Activated CD8-positive, alpha-beta T cell treated with anti-CD3 and anti-CD28 coated beads for 36 hours (primary cell): ENCODE measurements at places on chromosomes 3 and 15. TPM values are rescaled to one million over a fixed set of nuclear protein-coding genes. Genes with fewer than 3 reads are reported as not detected.

Gene GCSAM
- total RNA-seq, result 12.9 TPM

Gene ZNF717
- total RNA-seq, result 15.2 TPM

DNA sequence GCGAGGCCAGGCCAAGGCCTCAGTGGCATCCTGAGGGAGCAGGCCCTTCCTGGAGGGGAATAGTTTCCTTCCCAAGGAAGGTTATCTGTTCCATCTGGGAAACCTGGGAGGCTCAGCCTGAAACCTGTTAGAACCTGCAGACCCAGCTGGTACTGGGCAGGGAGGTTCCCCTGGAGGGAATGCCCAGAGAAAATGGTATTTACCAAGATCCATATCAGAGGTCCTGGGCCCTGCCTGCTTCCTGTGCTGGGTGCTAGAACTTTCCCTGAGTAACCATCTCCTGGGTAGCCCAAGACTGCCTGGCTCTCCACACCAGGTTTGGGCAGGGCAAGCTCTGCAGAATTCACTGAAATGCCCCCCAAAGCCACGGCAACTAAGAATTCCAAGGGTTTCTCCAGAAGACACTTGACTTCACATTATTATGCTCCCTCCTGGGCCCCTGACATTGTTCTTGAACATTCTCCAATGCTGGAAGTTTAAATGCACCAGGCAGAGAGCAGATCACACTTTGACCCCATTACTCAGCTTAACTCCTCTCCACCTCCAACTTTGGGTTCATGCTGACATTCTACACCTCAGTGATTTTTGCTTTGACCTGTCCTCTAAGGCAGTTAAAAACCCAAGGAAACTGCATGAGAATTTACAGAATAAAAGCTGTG, 2.0 kb downstream of the CA12 start:
- H3K36me3 ChIP-seq, result no peaks in the 10 kb centered on the region
- DNase-seq, result no peak
- H3K27ac ChIP-seq, result no peak overlapping the region
- peaks cover 32% of the 10 kb centered on the region for H3K4me1 ChIP-seq

DNA sequence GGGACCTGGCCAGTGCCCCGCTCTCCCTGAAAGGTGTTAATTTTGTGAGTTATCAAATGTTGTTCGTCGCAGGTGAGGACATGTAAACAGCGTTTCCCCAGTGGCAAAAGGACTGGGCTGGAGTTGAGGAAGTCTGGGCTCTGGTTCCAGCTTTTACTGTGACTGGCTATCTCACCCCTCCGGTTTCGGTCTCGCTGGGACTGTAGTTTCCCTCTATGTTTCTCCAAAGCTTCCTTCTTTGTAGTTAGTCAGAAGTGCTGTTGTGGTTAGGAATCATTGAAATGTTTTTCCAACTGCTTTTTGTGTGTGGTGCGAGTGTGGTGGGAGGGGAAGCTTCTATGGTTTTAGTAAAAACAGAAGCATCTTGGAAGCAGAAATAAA, 990 bp upstream of the CLDN1 start:
- DNase-seq, result no peak
- peaks cover 38% of the 10 kb centered on the region for H3K27me3 ChIP-seq
- H3K4me3 ChIP-seq, result peak overlapping the region; percentile 49

GRCh38 chr15:82663186-82663600, 16.0 kb upstream of the CPEB1 start:
- no peaks in the 10 kb centered on the region for H3K4me1 ChIP-seq
- no peaks in the 10 kb centered on the region for H3K36me3 ChIP-seq
- no peak overlapping the region for H3K4me3 ChIP-seq
- H3K27me3 ChIP-seq, result peaks cover 9% of the 10 kb centered on the region
- DNase-seq, result peak; percentile 70
- H3K27ac ChIP-seq, result no peak overlapping the region

GRCh38 chr3:183233966-183234365, 19.1 kb upstream of the B3GNT5 start:
- H3K36me3 ChIP-seq, result no peaks in the 10 kb centered on the region
- no peak overlapping the region for H3K4me3 ChIP-seq
- DNase-seq, result no peak
- H3K27ac ChIP-seq, result no peak overlapping the region
- no peaks in the 10 kb centered on the region for H3K27me3 ChIP-seq

DNA sequence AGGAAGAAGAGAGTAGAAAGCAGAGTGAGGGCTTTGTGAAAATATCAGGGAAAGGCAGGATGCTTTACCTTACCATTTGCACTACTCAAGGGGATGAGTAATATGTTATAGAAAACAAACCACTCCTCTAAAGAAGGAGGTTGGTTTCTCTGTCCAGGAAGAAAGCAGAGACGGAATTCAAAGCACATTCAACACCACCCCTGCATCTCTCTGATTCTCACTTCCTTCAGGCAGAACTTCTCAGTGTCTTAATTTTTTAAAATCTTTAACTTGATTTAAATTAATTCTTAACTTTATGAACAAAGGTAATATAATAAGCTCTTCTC, 82.4 kb downstream of the NR2F2 start:
- H3K4me1 ChIP-seq, result peaks cover 2% of the 10 kb centered on the region
- no peak overlapping the region for H3K27ac ChIP-seq
- DNase-seq, result no peak
- peaks cover 77% of the 10 kb centered on the region for H3K27me3 ChIP-seq
- H3K4me3 ChIP-seq, result no peak overlapping the region

DNA sequence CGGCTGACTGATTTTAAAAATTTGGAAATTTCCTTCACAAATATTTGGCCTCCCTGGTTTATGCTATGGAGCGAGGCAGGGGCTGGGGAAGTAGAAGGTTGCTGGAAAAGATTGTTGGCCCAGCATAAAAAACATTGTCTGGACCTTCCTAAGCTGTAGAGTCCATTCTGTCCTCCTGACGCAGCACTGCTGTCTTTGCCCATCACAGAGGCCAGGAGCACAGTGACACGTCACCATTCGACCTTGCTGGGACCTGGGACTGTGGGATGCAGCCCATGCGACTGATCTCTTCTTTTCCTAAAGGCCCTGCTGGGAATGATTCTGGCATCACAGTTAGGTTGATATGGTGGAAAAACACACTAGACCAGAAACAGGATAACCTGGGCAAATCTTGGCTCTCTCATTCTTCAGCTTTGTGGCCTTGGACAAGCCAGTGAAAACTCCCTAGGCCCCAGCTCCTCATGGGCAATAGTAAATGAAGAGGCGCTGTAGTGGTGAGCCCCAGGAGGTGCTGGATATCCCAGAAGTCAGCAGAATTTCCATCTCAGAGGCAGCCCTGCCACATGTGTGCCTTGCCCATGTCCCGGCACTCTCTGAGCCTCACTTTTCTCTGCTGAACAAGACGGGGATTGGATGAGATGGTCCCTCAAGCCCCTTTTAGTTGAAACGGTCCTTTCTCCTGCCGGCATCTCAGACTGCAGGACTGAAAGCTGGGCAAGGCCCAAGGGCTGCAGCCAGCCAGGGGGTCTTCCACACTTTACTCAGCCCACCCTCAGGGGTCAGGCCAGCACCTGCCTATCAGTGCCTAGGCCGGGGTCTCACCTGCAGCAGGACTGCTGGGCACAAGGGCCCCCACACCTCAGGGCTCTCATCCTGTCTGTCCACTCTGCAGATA, 69.6 kb downstream of the SENP2 start:
- no peak for DNase-seq
- H3K36me3 ChIP-seq, result no peaks in the 10 kb centered on the region
- no peak overlapping the region for H3K27ac ChIP-seq

GRCh38 chr15:41417418-41418195, 712 bp downstream of the RTF1 start:
- H3K4me1 ChIP-seq, result peaks cover 30% of the 10 kb centered on the region
- peak; percentile 40 for DNase-seq
- H3K27me3 ChIP-seq, result no peaks in the 10 kb centered on the region

DNA sequence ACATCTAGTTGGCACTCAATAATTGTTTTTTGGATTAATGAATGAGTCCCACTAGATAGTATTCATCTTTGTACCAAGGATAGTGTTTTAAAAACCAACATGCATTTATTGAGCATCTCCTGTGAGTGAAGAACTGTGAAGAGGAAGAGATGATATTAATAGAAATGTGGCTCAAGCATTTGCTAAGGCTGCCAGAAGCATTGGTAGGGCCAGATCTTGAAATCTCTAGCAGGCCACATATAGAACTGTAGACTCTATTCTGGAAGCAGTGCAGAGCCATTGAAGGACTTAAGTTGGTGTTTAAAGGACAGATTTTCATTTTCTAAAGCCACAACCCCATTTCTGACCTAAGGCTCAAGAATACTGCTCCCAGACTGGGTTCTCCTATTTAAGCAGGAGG, 99.0 kb downstream of the NEK11 start:
- no peak for DNase-seq
- H3K4me3 ChIP-seq, result no peak overlapping the region
- no peak overlapping the region for H3K27ac ChIP-seq
- H3K4me1 ChIP-seq, result no peaks in the 10 kb centered on the region
- no peaks in the 10 kb centered on the region for H3K36me3 ChIP-seq

DNA sequence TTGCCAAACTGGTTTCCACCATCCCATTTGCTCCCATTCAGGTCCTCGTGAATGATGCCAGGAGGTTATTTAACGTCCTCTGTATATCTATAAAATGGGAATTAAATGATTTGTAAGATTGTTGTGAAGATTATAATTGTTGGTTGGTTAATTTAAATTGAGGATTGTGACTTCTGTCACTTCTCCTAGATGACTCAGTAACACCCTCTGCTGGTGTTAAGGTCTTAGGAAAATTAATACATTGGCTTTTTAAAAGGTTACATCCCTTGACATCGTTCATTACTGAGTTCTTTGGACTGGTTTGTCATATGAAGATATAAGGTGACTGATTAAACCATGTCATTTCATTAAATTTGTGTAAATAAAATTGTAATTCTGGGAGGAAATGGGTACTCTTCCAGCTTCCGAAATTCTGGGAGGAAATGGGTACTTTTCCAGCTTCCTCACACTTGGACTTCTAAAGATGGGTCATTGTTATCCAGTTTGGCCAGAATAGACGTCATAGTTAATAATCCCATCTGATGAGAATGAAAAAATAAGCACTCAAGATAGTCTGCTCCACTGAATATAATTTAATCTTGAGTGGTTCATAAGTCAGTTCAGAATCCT, 33.3 kb upstream of the PAQR5 start:
- H3K27me3 ChIP-seq, result no peaks in the 10 kb centered on the region
- H3K36me3 ChIP-seq, result no peaks in the 10 kb centered on the region
- H3K4me1 ChIP-seq, result no peaks in the 10 kb centered on the region
- no peak overlapping the region for H3K27ac ChIP-seq

DNA sequence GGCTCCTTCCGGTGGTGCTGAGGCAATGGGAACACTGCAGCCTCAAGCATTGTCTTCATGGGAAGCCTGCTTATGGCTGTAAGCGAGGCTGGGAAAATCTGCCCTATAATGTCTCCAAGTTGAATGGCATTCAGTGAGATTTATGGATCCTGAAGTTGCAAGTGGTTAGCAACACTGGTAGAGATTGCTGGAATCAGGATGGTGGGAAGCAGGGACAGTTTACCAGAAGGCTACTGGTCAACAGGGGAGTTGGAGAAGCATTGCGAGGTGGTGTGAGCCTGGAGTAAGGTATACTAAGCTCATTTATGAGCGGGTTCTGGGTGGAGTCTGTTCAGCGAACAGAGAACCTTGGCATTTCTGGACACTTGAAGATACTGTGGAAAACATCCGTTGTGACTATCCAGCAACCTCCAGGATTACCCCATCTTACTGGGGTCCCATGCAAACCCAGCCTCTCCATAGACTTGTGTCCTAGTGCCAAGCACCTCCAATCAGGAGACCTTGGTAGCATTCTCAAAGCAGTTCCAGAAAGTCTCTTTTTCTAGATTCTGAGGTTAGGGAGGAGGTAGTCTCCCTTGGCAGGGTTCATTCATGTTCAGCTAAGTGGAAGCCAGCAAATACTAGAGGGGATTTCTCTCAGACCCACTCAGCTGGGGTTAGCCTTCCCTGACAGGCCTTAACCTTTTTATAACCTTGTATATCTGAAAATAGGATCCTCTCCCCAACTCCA, 7.3 kb downstream of the RPSA start:
- no peak for DNase-seq
- peak overlapping the region; percentile 65 for H3K27ac ChIP-seq
- H3K4me3 ChIP-seq, result peak overlapping the region; percentile 7
- peaks cover 56% of the 10 kb centered on the region for H3K36me3 ChIP-seq
- H3K27me3 ChIP-seq, result no peaks in the 10 kb centered on the region

DNA sequence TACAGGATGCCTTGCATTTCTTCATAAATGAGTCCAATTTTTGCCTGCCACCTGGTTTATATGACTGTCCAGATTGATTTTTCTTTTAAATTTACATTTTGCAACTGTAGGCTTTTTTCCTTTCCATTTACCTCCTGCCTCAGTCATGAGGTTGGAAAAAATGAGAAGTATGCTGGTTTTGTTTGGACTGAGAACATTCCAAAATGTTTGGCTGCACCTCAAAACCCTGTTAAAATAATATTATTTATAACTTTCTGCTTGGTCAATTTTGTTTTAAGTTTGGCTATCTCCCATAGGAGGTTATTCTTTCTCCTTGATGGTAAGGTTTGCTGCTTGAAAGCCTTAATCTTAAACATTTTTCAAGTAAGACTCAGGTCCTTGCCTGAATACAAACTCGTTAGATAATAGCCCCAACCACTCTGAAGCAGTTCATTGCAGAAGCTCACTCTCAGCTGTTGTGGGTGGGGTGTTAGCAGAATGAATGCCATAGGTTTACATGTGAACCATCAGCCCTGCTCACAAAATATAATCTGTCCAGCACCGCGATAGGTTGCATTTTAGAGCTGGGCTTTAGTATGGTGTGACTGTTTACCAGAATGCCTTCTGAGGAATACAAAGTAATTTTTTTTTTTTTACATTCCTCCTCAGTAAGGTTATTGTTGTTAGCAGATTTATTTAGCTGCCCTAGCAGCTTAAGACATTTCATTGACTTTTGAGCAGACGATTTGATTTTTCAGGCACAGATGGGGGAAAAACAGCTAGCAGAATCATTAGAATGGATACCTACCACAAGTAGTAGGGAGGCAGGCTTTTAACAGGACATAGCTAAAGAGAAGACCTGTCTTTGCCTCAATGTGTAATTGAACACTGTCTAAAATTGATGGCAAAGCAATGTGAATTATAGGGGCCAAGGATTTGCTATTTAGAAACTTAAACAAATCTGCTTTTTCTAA, 630.8 kb upstream of the KCNMB2 start:
- DNase-seq, result no peak
- no peak overlapping the region for H3K4me3 ChIP-seq
- H3K4me1 ChIP-seq, result no peaks in the 10 kb centered on the region
- no peaks in the 10 kb centered on the region for H3K27me3 ChIP-seq
- no peaks in the 10 kb centered on the region for H3K36me3 ChIP-seq
- no peak overlapping the region for H3K27ac ChIP-seq

DNA sequence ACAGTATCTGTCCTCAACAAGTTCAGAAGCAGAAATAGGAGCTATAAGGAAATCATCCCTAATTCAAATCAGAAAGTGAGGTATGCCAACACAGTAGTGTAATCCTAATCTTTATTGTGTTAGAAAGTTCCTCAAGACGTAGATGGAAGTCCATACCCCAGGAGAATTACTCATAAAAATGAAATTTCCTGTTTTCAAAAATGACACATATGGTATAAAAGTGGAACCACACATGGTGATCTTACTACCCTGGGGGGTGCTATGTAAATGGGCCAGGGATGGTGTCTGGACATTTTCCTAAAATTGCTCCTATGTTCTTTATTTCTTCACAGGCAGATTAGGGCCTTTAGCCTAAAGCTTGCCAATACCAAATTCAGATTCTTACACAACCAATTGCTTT, 204.1 kb downstream of the ARRDC4 start:
- peaks cover 4% of the 10 kb centered on the region for H3K4me1 ChIP-seq
- DNase-seq, result no peak
- peaks cover 2% of the 10 kb centered on the region for H3K27me3 ChIP-seq
- H3K4me3 ChIP-seq, result no peak overlapping the region
- no peaks in the 10 kb centered on the region for H3K36me3 ChIP-seq
- no peak overlapping the region for H3K27ac ChIP-seq
